ENCODE measurements at places on chromosomes 2 and 18.
A peak's percentile ranks its signal among the peaks of the same experiment; 100 is the strongest.

GRCh38 chr2:60337142-60337497 is 216.3 kb downstream of the BCL11A start:
- DNase-seq, result no peak

- DNase-seq, result no peak
These were observed 77.9 kb downstream of the TSN start for GRCh38 chr2:121833358-121833723.

GRCh38 chr2:48016225-48017019 is 110.1 kb upstream of the FBXO11 start:
- DNase-seq, result peak; percentile 18

DNA sequence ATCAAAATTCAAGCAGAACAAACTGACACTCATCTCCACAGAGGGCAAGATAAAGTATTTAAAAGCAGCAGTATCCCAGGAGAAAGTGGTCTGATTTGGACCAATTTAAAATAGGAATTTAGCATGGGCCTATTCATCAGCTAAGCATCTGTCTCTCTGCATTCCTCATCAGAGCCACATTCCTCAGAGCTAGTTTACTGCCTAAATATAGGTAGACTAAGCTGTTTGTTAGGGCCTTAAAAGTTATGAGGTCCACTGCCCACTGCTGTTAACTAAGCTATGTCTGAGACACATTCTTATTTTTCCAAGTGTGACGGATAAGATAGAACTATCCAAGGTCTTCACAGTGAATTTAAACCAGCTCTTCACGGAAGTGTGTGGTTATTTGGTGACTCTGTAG is 17.6 kb downstream of the NEB start:
- no peak for DNase-seq

DNA sequence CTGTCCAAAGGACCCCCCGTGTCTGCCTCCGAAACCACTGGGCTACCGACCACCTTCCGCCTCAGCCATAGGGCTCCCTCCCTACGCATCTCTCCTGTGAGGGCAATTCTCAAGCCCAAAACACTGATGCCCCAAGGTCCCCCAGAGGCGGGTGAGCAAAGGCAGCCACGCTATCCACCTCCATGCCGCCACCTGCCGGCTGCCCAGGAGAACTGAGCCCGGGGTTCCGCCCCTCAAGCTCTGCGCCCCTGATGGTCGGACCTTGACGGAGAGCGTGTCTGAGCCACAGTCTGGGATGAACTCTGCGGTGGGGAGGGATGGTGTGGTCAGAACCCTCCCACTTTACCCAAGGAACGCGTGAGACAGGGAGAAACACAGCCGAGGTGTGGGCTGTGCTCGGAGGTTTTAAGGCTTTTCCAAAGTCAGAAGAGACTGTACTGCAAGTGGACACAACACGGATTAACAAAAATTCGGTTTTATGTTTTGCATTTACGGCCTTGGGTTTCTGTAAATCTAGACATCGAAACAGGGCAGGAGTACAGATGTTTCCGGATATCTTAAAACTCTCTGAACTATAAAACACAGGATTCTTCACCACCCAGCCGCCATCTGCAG is 114.1 kb downstream of the ZNF516 start:
- DNase-seq, result no peak

- no peak for DNase-seq
These were observed 56.1 kb upstream of the LYPD1 start for GRCh38 chr2:132726155-132726554.

DNA sequence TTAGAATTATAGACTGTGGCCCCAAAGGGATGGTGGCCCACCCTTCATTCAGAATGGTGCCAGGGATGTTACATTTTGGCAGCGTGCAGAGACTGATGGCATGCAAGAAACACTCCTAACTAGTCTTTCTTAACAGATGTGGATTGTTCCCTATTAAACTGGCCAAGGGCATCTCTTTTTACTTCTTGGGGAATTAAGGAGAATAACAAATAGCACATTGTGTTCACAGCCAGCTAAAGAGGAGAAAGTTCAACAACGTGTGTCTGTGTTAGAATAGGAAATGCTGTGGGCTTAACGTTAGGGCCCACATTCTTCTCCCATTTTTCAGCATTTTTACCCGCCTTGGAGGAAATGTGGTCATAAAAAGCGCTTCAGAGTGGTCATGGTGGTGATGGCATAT is 404.8 kb downstream of the CDH2 start:
- no peak for DNase-seq

DNA sequence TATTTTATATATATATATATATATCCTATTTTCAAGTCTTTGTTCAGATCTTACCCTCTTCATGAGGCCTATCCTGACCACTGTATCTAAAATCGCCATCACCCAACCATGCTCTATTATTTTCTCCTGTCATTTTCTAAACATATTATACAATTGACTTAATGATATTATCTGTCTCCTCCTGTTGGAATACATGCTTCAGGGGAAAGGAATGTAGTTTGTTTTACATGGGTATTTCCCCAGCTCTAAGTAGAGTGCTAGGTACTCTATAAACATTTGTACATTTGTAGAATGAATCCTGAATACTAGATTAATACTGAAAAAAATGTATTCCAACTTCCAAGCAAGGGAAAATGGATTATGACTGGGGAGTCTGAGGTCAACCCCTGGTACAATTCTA is 26.2 kb downstream of the TTC21B start:
- DNase-seq, result no peak

- DNase-seq, result no peak
These were observed 15.6 kb downstream of the COLEC12 start for GRCh38 chr18:484749-485464.

DNA sequence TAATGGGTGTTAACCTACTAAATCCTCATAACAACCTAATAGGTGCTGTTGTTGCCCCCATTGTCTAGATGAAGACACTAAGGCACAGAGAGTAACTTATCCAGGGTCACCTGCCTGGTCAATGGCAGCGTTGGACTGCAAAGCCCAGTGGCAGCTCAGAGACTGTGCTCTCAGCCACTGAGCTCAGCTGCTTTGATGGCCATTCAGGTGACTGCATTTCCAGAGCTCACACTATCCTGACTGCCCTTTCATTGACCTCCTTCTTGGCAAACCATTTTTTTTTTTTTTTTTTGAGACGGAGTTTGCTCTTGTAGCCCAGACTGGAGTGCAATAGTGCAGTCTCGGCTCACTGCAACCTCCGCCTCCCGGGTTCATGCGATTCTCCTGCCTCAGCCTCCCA is 115.2 kb downstream of the MAPK4 start:
- DNase-seq, result no peak

- DNase-seq, result no peak
These were observed 32.3 kb upstream of the NEB start for GRCh38 chr2:151766437-151767153.

DNA sequence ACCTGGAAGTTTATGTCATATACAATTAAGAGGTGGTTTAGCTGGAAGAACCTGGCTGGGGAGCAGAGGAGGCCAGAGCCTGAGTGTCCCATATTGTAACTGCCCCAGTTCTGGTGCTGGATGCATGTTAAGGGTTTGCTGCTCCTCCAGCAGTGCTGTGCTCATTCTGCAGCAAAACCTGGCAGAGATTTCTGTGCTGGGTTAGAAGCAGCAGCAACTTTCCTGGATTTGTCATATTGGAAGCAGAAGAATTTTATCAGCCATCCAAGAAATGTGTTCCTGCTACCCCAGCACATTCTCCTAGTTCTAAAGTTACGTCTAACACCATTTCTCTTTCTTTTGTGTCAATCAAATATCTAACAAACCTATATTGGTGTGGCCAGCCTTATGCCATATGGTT is 284.1 kb downstream of the TDRD15 start:
- no peak for DNase-seq

DNA sequence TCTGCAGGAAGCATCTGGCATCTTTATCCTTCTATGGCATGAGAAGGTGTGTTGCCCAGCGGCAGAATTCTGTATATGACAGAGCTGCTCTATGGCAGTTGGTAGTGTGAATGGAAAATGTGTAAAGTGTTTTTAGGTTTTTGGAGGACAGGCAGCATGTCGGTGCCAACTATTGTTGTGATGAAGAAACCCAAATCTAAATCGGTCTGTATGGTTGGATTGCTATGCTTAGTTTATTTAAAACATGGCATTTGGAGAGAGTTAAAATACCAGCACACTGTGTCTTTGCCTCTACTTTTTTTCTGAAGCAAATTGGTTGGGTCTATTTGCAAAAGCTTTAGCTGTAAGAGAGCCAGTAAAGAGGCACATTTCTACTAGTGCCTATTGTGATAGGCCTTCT is 136.7 kb downstream of the CTNNA2 start:
- no peak for DNase-seq

- DNase-seq, result no peak
These were observed 287.9 kb upstream of the VRK2 start for GRCh38 chr2:57758686-57759085.

- no peak for DNase-seq
These were observed 15.2 kb upstream of the SCLY start for GRCh38 chr2:238045575-238045974.

GRCh38 chr2:127423478-127423843 is 5.2 kb downstream of the PROC start:
- no peak for DNase-seq

DNA sequence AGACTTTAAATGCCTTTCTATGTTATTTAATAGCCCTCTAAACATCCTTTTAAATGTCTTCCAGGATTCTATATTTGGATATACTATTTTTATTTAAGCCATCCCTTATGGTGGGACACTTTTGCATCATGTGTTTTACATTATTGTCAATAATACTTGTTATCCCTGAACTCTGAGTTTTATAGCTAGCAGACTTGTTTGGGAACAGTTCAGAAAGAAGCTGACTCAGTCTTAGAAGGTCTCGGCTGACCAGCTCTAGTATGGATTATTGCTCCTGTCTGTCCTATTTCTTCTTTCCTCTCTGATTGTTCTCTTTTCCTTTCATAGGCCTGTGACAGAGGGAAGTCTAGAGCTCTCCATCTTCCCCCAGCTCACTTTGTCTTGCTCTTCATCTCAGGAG is 77.3 kb upstream of the CXCR4 start:
- no peak for DNase-seq
